Stomach (tissue), 19 donors: ENCODE measurements at places on chromosomes 3 and 15. TPM values are rescaled to one million over a fixed set of nuclear protein-coding genes. Genes with fewer than 3 reads are reported as not detected.
A peak's percentile ranks its signal among the peaks of the same experiment; 100 is the strongest.

The GMNC gene
- not detected for total RNA-seq

The XCR1 gene
- total RNA-seq = not detected

The FES gene
- total RNA-seq = 13.8 TPM

The CILP gene
- total RNA-seq = 1.8 TPM

The RETNLB gene
- not detected for total RNA-seq

The BTLA gene
- not detected for total RNA-seq

The HRG gene
- total RNA-seq = not detected

The ROBO2 gene
- 0.29 TPM for total RNA-seq

GRCh38 chr3:187951452-187952190, 202.3 kb upstream of the LPP start:
- H3K36me3 ChIP-seq = no peaks in the 10 kb centered on the region
- H3K4me1 ChIP-seq = peaks cover 6% of the 10 kb centered on the region
- no peak for DNase-seq
- H3K27me3 ChIP-seq = no peaks in the 10 kb centered on the region
- peak overlapping the region; percentile 29 for H3K27ac ChIP-seq
- no peak overlapping the region for H3K4me3 ChIP-seq

DNA sequence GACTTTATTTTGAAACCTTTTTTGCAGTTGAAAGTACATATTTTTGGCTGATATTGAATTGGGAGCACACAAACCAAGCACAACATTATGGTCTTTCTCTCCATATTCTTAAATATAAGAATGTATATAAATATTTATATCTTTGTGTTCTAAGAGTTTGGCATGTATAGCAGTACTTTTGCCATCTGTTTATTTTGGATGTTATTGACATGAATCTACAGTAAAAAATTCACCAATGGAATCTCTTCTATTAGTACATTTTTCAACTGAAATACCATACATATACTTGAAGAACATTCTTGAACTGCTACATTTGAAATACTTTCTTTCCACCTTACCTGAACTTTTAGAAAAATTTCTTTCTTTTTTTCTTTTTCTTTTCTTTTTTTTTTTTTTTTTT, 109.2 kb upstream of the STRIT1 start:
- H3K36me3 ChIP-seq = no peaks in the 10 kb centered on the region
- H3K4me1 ChIP-seq = no peaks in the 10 kb centered on the region
- no peak overlapping the region for H3K4me3 ChIP-seq
- H3K27me3 ChIP-seq = no peaks in the 10 kb centered on the region
- no peak overlapping the region for H3K27ac ChIP-seq

DNA sequence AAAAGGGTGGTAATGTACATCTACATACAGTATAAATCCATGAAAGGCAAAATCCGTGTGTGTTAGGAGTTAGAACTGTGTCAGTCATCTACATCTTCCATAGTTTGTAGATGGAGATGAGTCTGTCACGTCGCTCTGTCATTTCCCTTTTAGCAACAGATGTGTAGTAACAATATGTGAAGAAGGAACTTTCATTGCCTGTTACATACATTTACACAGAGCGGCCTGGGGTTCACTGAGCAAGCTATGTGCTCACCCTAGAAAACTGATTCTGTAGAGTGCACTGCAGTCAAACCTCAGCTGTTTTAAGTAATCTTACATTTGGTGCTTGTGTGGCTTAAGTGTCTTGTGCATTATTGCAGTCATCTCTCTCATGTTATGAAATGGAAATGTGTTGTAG, 41.6 kb upstream of the AP3B2 start:
- DNase-seq = no peak
- peak overlapping the region; percentile 91 for H3K4me3 ChIP-seq
- H3K36me3 ChIP-seq = peaks cover 38% of the 10 kb centered on the region

- no peak for DNase-seq
- no peaks in the 10 kb centered on the region for H3K36me3 ChIP-seq
- H3K27me3 ChIP-seq = no peaks in the 10 kb centered on the region
- no peak overlapping the region for H3K4me3 ChIP-seq
- H3K27ac ChIP-seq = no peak overlapping the region
- peaks cover 4% of the 10 kb centered on the region for H3K4me1 ChIP-seq
Observed at GRCh38 chr15:29910068-29910467, 87.8 kb upstream of the TJP1 start.

DNA sequence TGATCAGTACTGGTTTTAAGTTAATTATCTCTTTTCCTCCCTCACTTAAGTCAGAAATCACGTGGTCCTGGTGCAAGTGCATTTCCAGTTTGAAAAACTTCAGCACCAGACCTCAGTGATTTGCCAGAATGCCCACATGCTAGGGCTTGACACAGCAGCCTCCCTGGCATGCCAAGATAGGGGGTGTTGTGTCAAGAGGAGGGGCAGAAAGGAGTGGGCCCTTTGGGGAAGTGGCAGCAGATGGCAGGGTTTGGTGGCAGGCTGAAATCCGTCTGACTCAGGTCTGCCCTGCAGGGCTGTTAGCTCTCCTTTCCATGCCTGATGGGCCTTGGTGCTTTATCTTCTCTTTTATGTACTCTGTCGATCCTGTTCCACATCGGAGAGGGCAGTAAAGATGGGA, 23.4 kb downstream of the PXK start:
- no peak overlapping the region for H3K4me3 ChIP-seq
- H3K4me1 ChIP-seq = peaks cover 9% of the 10 kb centered on the region

DNA sequence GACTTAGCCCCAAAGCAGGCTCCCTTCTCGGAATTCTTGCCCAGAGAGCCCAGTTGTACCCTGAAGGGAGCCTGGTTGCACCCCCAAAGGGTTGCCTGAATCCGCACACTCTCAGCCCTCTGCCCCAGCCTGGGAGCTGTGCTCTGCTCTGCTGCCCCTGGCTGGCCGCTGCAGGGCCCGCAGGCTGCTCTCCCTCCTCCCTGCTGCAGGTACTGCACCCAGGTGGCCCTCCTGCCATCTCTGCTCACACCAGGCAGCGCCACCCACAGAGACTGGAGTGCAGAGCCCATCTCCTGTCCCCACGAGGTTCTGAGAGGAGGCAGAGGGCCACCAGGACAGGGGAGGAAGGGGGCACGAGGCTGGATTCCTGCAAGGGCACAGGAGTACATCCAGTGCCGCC, 134.2 kb upstream of the NSMCE3 start:
- no peaks in the 10 kb centered on the region for H3K27me3 ChIP-seq
- no peak for DNase-seq
- H3K4me3 ChIP-seq = no peak overlapping the region
- H3K36me3 ChIP-seq = no peaks in the 10 kb centered on the region

DNA sequence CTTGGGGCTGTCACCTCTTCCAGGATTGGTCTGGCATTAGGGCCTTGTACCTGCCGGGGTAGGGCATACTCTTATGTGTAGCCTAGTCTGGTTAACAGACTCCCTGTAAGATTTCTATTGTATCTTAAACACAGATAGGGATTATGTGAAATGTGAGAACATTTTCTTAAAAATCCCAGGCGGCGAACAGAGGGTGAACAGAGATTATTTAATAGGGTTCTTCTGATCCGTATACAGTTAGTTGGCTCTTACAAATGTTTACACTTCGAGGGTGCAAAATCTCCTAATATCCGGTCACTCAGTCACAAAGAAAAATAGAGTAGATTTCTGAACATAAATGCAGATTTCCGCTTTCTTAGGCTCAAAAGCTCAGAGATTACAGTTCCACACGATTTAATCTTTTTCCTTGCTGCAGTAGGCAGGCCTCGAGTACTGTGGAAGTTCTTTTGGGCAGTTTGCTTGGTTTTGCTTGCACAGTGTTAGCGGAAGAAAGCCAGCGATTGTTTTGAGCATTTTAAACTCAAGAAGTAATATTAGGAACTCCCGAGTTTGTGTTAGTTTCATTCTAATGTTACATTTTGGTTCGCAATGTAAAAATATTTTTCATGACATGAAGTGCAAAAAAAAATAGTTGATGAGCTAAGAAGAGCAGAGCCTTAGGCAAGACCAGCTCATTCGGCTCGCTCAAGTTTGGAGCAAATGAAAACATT, 993 bp downstream of the PLCL2 start:
- no peaks in the 10 kb centered on the region for H3K36me3 ChIP-seq
- peaks cover 48% of the 10 kb centered on the region for H3K4me1 ChIP-seq
- no peaks in the 10 kb centered on the region for H3K27me3 ChIP-seq
- peak overlapping the region; percentile 91 for H3K27ac ChIP-seq
- peak overlapping the region; percentile 84 for H3K4me3 ChIP-seq

DNA sequence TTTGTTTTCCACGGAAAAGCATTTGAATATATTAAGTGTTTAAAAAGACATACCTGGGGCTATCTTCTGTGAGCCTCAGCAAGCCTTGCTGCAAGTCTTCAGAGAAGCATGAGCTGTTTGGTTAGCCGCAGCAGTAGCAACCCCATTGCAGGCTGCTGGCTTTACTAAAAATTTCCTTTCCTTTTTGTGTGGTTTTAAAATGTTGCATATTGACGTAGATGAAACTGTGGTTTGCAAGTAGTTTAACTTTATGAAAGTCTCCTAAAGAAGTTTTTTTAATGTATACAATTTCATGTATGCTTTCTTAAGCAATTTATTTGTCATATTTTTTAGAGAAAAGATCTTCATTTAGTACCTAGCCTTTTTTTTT, at the start of gene GPR171:
TSS of gene GPR171 (minus strand) at position 166 of the 370 bp plus-strand sequence. CDS start 3,830 bp downstream, outside the sequence.
- H3K27me3 ChIP-seq = no peaks in the 10 kb centered on the region
- H3K36me3 ChIP-seq = no peaks in the 10 kb centered on the region
- DNase-seq = no peak
- H3K4me1 ChIP-seq = no peaks in the 10 kb centered on the region
- peak within 1 kb of the TSS; percentile 21 for H3K4me3 ChIP-seq
